ENCODE measurements at places on chromosomes 6 and 20. TPM values are rescaled to one million over a fixed set of nuclear protein-coding genes. Genes with fewer than 3 reads are reported as not detected.

DNA sequence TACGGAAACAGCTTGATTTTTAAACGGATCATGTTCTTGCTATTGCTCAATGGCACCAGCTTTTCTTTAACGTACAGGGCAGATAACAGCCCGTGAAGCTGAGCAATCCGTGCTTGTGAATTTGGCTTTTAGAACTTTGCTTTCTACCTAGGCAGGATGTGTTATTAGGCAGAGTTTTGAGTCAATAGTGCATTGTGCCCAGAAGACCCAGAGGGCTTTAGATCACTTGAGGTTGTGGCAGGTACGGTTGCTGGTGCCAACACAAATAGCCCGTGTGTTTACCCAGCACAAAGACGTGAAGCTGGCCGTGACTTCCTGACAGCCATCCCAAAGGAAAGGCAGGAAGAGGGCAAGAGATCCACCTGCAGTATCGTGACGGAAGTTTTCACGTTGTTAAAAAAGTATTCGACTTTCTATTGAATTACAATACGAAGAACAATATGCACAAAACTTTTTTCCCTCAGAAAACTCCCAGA, 117.4 kb upstream of the FRMD1 start:
- no peak for DNase-seq

DNA sequence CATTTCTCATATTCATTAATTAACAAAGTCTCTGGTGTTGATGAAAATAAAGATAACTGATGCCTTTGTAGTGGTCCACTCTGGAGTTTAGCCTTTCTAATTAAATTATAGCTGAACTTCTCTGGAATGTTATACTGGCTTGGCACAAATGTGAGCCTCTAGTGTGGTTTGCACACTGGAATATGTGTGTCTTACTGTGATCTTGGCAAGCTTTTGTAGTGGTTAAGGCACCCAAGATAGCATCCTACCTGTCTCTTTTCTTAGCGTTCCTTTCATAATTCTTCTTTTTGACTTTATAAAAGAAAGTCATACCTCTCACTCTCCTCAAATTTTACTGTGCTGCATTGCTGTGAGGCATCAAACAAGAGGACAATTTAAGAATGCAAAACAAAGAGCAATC, 107.4 kb downstream of the UTRN start:
- DNase-seq = no peak

DNA sequence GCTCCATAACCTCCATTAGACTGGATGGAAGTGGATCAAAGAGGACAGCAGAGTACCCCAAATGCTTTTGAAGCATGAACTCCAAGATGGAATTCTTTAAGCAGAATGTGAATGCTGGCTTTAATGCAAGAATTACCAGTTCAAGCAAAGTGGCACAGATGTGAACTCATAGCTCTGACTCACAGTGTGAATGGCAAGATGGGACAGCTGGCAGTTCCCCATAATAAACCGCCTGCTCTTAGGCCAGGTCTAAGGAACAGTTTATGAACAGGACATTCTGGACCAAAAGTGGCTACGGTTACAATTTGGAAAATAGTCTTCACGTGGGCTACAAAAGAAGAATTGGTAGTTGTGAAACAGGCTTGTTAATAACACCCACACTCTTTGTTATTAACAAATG, 76.5 kb downstream of the SPTLC3 start:
- no peak for DNase-seq

DNA sequence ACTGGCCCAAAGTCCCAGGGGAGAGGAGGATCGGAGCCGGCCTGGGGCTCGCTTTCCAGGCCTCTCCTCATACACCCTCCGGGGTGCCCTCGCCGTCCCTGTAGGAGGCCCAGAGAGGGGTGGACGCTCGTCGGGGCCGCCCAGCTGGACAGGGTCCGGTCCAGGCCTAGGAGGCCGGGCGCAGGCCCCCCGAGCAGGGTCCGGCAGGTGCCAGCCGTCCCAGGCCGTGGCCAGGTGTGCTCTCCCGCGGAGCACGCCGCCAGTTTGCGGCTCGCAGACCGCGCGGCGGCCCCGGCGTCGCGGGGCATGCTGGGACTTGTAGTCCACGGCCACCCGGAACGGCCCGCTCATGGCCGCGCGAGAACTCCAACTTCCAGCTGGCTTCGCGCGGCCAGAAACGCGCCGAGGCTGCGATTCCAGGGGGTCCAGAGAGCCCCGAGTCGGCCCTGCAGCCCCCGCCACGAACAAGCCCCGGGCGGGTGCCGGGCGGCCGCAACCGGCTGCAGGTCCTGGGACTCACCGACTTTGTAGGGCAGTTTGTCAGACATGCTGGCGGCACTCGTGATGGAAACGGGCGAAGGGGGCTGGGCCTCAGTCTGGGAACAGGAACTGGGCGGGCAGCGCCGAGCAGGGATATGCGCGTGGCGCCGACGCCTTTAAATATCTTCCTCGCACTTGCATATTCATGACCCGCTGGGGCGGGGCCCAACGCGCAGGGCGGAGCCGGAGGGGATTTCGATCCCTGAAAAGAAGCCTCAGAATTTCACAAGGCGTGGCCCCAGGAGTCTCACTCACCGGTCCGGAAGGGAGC, at the start of gene AHCY:
Gene AHCY (minus strand): TSS at position 633 of the 811 bp plus-strand sequence. CDS start 85 bp downstream, at position 548.
- peak; percentile 88 for DNase-seq

DNA sequence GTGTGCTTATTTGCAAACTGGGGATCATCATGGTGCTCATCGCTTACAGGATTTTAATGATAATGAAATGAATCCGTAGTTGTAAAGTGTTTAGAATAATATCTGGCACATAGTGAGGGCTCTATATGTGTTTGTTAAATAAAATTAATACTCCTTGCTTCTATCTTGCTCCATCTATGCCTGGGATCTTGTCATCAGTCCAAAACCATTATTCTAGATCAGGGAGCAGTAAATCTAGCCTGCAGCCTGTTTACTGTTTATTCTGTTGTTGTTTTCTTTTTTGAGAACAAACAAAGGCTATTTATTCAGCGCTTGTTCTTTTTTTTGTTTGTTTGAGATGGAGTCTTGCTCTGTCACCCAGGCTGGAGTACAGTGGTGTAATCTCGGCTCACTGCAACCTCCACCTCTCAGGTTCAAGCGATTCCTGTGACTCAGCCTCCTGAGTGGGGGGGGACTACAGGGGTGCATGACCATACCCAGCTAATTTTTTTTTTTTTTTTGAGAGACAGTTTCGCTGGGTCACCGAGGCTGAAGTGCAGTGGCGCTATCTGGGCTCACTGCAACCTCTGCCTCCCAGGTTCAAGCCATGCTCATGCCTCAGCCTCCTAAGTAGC, 8.1 kb downstream of the ACOT8 start:
- no peak for DNase-seq

The HLA-DRA gene
- 75.7 TPM for total RNA-seq

The CALHM5 gene
- total RNA-seq = not detected

The EFCAB8 gene
- 2.9 TPM for total RNA-seq

The EMILIN3 gene
- not detected for total RNA-seq

- no peak for DNase-seq
These were observed 54.0 kb downstream of the IL22RA2 start for GRCh38 chr6:137119196-137120104.

DNA sequence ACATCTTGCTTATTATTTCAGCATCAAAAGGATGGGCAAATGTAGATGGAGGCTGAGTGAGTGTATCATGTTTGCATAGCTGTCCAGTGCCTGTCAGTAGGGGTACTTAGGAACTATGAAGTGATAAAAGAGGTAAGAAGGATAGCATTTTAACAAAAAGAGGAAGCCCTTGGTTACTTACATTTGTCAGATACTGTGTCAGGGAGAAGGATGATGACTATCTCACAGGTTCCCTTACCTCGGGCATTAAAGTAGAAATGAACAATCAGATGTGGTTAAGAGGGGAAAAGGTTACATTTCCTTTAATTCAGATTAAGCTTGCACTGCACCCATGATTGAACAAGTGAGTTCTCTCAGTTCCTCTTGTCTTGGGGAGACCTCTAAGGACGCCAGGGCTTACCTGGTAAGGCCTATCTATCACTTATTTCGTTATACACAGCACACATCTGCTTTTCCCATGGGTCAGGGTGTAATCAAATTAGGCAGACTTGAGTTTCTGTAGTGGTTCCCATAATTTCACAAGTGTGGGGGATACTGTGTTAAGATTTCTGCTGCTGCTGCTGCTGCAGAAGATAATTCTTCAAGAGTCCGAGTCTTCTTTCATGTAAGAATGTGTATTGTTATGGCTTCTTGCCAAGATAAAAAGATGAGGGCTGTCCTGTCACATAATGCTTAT, 4.5 kb downstream of the FOXO3 start:
- no peak for DNase-seq

The OOEP gene
- total RNA-seq = not detected

DNA sequence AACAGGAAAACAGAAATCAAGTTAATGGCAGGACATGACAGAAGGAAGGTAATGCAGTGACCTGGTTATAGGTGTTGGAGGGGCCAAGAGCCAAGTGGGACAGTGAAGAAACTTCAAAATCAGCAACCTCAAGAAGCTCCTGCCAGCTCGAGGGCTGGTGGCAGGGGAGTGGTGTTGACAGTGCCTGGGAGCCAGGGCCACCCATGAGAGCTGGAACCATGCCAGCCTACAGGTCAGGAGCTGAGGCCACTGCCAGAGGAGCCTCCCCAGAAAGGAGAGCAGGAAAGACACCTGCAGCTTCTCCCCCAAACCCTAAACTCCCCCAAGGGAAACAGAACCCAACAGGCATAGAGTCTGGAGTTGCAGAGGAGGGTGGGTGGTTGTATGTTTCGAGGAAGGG, 262.1 kb downstream of the LRFN2 start:
- DNase-seq = no peak

DNA sequence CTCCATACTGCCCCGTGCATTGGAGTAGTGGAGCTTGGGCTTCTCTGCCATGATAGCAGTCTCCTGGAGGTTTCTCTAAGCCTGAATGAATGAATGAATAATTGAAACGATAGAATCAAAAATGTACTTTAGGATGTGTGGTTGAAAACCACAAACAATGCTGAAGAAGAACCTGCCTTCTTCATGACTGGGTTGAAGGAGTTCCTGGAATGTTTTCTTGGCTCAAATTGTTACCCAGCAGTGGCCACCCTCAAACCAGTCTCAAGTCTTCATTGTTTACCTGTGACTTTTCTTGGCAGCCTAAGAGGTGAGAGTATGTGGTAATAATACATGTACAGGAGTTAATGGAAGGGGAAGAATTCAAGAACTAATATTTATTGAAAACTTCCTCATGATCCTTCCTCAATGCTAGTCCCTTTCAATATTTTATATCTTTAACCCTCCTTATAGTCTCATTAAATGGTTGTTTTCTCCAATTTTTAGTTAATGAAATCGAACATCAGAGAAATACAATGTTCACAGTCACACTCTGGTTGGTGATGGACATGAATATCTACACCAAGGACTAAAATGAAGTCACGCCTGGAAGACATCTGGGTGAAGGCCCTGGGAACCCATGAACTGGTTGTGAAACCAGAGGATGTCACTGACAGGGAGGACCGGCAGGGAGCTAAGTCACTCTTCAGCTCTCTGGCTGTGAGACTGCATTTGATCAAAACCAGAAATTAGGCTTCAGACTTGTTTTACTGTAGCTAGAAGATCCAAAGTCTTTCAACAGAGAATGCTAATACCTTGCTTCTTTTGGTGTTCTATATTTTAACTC, at the start of gene GSTA5:
Gene GSTA5 (minus strand): TSS at position 51 of the 823 bp plus-strand sequence.
- no peak for DNase-seq

DNA sequence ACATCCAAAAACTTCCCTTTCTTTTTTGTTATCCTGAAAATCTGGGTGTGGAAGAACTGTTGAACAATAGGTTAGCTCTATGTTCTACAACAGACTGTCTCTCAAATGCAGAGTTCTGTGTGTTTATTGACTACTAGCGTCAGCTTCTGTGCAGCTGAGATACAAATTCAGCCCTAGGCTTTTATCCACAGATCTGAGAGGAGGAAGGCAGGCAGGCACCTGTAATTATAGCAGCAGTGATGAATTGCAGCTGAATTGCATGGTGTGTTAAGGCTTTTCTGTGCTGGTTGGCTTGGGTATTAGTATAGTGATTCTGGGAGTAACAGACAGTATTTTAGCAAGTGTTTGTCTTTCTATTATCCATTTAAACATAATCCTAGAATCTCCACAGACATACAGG, 24.4 kb downstream of the GRIK2 start:
- no peak for DNase-seq

- no peak for DNase-seq
These were observed 53.7 kb downstream of the NUDT3 start for GRCh38 chr6:34338811-34339210.

DNA sequence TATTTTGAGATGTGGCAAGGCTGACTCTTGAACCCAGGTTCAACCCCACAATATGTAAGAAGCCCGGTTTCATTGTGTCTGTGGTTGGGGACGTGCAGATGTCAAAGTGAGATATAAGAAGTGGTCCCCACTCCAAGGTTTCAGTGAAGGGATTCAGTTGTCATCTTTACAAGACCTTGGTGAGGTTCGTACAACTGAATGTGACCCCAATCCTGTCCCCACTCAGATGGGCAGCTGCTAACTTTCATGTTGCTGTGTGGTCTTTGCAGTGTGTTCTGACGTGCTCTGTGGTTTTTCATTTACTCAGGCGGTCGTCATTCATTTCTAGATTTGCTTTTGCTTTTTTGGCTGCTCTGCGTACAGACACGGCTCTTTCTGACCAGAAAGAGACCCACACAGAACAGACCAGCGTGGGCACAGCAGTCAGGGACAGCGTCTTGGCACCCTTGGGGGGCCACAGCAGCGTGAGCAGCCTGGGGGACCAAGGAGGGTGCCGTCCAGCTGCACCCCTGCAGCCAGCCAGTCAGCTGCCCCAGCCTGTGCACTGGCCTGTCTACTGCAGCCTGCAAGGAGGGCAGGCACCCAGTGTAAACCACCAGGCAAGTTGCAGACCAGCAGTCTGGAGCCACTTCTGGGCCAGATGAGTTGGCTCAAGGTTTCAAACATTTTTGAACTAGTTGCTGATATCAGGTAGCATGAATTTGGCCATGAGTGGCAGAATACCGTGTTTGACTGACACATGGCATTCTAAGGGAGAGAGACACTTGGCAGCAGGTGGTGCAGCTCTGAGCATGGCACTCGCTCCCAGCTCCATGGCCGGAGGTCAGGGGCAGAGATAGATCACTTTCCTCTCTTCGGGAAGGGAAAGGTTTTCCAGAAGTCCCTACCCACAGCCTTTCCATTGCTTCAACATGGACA, 49.4 kb upstream of the IRF4 start:
- DNase-seq = no peak

DNA sequence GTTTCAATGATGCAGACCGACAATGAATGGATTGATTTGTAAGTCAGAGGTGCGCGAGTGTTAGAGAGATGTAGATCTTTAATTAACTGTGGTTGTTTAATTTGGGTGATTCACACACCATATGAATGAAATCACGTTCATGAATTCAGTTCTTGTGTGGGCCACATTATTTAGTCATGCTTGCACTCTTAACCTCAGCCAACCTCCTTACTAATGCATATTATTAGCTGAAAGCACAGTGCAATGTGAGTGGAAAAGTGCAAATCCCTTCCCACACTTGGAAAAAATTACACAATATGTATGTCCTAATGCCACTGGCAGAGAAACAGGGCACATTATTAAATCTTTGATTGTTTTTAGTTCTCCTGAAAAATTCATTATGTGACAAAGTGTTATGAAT, 512.5 kb downstream of the BCKDHB start:
- DNase-seq = no peak

Data from naive thymus-derived CD8-positive, alpha-beta T cell (primary cell).